ENCODE measurements at places on chromosomes 16 and 17.

DNA sequence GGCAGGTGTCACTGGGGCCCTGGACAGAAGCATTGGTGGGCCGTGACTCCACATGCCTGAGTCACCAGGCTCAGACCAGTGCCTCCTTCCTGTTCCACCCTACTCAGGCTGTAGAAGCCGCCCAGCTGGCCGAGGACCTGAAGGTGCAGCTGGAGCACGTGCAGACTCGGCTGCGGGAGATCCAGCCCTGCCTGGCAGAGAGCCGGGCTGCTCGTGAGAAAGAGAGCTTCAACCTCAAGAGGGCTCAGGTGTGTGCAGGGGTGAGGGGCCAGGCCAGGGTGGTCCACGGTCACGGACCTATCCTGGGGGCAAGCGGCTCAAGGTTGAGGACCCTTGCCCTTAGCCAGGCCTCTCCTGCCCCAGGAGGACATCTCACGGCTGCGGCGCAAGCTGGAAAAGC is 9.6 kb downstream of the RNF40 start:
- no peak for DNase-seq

- no peak for DNase-seq
Observed at GRCh38 chr17:72887917-72888316, 204.6 kb downstream of the SLC39A11 start.

- no peak for DNase-seq
Observed at GRCh38 chr17:68850749-68851510, 104.3 kb downstream of the ABCA8 start.

GRCh38 chr16:53515259-53515658 is 12.2 kb upstream of the AKTIP start:
- DNase-seq, result no peak

DNA sequence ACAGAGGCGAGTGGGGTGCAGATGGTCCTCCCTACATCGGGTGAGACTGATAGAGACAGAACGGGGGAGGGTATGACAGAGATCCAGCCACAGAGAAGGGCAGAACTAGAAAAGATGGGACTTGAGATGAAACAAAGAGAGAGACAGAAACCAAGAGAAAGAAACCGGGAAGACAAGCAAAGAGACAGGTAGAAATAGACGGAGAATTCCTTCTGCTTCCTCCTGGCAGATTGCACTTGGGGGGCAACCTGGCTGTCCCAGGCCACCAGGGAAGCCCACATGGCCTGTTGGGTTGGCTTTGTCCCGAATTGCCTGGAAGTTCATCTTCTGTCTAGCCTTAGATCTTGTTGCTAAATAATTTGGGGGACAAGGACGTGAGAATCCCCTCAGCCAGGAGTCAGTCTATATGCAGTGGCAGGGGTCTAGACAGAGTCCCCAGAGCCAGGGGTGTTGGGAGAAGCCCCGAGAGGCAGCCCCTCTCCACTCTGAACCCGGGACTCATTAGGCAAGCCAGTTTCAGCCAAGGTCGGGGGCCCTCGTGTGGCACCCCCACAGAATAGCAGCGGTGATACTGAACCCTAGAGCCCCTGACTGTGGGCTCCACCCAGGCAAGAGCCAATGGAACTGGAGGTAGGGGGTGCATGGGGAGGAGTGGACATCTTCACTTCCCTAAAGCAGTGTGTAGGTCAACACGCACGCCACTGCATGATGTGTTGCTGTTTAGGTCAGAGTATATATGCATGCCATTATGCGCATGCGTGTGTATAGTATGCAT is 627 bp upstream of the TSPOAP1 start:
- DNase-seq, result no peak

- DNase-seq, result no peak
Observed at GRCh38 chr17:32259586-32259985, 6.0 kb upstream of the RHBDL3 start.

DNA sequence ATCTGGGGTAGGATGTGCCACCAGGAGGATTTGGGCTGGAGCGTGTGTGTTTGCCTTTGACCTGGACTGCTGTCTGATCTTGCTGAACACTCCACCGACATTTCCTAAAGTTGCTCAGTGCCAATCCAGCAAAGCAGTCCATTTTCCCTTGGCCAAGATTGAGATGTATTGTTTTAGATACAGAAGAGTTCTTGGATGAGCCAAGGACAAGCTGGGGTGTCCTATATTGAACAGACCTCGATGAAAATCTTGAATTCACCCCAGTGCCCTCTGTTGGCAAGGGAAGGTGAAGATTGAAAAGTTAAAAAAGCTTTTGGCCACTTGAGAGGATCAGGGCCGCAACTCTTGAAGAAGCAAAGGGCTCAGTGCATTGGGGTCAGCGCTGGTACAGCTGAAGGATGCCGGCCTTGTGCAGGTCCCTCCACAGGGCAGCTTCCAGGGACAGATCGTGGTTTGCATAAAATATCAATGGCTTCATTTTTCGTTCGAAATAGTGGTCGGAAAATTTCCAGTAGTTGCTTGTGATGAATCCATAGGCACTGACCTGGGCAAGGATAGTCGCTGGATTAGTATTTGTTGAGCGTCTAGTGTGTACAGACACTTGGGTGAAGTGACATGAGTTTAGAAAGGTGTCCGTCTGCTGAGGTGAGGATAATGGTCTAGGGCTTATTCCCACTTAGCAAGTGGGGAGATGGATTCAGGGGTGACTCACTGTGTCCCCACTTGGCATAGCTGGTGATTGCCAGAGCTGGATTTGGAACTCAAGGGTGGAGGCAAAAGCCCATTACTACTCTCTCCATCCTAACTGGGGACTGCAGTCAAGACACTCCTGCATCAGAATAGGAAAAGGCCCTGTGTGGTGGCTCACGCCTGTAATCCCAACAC is 19.7 kb downstream of the ST6GALNAC2 start:
- no peak for DNase-seq

- DNase-seq, result no peak
Observed at GRCh38 chr17:50346313-50347116, 589 bp downstream of the XYLT2 start.

DNA sequence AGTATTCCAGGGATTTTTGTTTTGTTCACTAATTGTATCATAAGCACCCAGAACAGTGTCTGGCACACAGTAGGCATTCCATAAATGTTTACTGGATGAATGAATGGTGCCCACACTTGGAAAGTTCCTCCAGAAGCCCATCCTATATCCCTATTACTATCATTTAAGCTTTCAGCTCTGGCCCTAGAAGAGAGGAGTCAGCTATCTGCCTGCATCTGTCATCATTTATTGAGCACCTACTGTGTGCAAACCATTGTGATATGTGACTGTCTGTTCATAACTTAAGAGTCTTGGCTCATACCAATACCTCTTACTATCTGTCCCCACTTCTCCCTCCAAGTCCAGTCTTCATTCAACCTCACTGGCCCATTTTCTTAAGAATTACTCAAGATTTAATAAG is 20.1 kb upstream of the SP6 start:
- DNase-seq, result no peak

DNA sequence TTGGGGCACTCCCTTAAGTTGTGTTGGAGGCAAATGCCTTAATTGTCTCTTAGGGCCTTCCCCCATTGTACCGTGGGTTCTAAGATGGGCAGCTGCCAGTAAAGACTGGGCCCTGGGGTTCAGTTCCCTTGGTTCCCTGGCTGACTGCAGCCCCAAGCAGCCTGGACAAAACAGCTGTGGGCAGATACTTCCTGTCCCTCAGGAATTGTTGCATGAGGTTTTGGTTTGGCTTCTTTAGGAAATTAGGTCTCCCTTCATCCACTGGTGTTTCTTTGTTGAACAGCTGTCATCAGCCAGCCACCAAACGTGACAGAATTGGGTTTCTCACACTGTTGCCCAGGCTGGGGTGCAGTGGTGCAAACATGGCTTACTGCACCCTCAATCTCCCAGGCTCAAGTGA is 42.0 kb upstream of the ETV4 start:
- DNase-seq, result no peak

DNA sequence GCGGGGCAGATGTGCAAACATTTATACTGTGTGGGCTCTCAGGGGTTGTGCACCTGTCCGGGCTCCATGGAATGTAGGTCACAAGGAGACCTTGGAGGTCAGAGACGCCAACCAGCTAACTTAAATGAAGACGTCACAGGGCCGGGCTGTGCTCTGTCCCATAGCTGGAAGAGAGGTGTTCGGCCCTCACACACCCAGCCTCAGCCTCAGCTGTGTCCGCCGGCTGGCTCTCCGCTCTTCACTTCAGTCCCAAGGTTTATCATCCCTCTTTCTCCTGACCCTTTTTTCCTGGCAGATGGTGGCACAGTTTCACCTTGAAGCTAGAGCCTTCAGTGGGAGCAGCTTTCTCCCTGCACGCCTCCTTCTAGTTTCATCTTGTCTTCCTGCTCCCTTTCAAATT is 6.0 kb upstream of the RBFOX3 start:
- no peak for DNase-seq

- no peak for DNase-seq
Observed at GRCh38 chr16:64180136-64180900, 941.5 kb downstream of the CDH11 start.

DNA sequence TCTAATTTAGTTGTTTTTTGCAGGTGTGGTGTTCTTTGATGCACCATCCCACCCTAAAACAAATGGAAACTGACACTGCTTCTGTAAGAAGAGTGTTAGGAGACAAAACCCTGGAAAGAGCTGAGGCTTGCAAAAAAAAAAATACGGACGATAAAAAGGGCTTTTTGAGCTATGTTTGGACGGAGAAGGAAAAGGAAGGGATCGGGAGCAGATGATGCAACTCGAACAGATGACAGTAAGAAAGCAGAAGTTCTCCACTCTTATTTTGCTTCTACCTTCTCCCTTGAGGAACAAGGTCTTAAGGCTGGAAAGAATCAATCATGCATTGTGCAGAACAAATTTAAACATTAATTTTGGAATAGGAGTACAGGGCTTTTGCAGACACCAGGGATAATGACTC is 136.7 kb downstream of the MAF start:
- no peak for DNase-seq

Measured in HCT116 (cell line).